Tibial nerve (tissue), 4 donors: ENCODE measurements at places on chromosomes 7 and 10. TPM values are rescaled to one million over a fixed set of nuclear protein-coding genes. Genes with fewer than 3 reads are reported as not detected.

DNA sequence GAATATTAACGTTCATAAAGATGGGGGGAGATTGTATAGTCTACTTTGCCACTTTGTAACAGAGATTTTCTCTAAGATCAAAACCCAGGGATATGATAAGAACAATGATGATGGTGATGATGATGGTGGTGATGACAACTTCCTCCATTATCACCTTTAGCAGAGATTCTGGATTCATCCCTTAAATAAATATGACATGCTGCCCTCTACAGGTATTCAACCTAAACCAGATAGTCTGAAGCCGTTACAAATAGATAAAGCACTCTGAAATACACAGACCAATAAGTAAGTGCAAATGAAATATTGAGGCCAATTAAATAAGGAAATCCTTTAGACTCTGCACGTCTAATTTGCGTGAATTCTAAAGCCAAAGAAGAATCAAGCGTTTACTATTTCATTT is 211.5 kb downstream of the CREB5 start:
- no peaks in the 10 kb centered on the region for H3K36me3 ChIP-seq
- no peak overlapping the region for H3K4me3 ChIP-seq
- no peak overlapping the region for H3K27ac ChIP-seq
- H3K27me3 ChIP-seq: no peaks in the 10 kb centered on the region
- peaks cover 5% of the 10 kb centered on the region for H3K4me1 ChIP-seq

- H3K27ac ChIP-seq: no peak overlapping the region
- H3K4me3 ChIP-seq: no peak overlapping the region
- H3K27me3 ChIP-seq: no peaks in the 10 kb centered on the region
- H3K36me3 ChIP-seq: no peaks in the 10 kb centered on the region
Measured at GRCh38 chr7:143360788-143361551, 1.5 kb downstream of the FAM131B start.

DNA sequence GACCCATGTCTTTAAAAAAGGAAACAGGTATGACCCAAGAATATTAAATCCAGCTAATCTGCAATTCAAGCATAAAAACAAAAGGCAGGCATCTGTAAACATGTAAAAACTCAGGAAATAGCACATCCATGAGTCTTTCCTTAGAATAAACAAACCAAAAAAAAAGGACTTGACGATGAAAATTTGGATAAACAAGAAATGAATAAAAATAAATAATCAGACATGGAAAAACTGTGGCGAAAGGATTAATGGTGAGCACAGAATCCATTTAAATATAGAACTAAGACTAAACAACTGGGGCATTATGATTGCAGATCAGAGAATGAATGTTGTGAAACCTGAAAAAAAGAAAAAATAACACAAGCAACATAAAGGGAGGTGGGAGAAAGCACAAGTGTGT is 170.1 kb downstream of the DOCK4 start:
- peaks cover 4% of the 10 kb centered on the region for H3K4me1 ChIP-seq

GRCh38 chr7:50814166-50814565 is 31.5 kb upstream of the GRB10 start:
- no peaks in the 10 kb centered on the region for H3K27me3 ChIP-seq
- H3K36me3 ChIP-seq: no peaks in the 10 kb centered on the region
- DNase-seq: no peak
- no peak overlapping the region for H3K4me3 ChIP-seq

DNA sequence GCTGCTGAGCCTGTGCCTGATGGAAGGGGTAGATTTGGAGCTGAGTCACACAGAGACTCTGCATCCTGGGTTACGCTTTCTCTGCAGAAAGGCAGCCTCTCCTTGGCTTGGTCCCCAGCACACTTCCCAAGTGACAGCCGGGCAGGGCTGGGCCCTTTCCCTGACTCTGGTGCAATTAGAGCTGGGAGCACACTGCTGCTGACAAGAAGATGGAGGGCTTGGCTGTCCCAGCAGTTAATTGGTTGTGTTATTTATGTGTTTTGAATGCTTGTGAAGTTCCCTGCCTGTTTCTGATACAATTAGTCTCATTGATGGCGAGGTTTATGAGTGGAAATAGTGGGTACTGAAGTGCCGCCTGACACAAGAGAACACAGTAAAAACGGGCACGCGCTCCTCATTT is 123.6 kb downstream of the TCERG1L start:
- H3K4me3 ChIP-seq: no peak overlapping the region
- H3K36me3 ChIP-seq: no peaks in the 10 kb centered on the region
- no peaks in the 10 kb centered on the region for H3K27me3 ChIP-seq

The UNCX gene
- not detected for total RNA-seq

GRCh38 chr10:70849582-70850016 is 33.9 kb downstream of the SGPL1 start:
- H3K27ac ChIP-seq: no peak overlapping the region
- H3K36me3 ChIP-seq: no peaks in the 10 kb centered on the region
- no peak for DNase-seq
- H3K4me3 ChIP-seq: no peak overlapping the region

The CALML3 gene
- not detected for total RNA-seq

DNA sequence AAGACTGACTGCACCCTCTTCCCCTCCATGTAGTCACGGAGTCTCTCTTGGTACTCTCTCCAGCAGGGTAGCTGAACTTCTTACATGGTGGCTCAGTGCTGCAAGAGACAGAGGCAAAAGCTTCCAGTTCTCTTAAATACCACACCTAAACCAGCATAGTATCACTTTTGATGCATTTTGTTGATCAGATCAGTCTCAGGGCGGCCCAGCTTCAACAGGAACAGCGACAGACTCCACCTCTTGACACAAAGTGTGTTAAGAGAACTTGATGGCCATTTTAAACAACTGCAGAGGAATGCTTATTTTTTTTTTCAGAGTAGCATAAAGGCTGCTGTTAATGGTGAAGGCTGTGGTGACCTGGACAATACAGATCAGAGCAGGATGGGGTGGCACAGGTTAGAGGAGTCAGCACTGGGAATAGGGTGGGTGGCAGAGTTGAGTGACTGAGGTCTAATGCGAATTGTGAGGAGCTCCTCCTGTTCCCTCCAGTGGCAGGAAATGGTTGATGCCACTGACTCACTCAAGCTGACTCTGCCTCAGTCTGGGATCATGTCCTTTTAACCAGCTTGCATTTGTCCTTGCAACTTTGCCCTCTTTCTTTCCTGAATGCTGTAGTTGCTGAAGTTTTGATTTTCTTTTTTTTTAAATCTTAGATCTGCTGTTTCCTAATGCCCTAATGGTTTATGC is 17.3 kb downstream of the MGAM start:
- H3K36me3 ChIP-seq: no peaks in the 10 kb centered on the region
- no peak overlapping the region for H3K27ac ChIP-seq
- no peaks in the 10 kb centered on the region for H3K27me3 ChIP-seq
- DNase-seq: no peak
- no peaks in the 10 kb centered on the region for H3K4me1 ChIP-seq
- no peak overlapping the region for H3K4me3 ChIP-seq

DNA sequence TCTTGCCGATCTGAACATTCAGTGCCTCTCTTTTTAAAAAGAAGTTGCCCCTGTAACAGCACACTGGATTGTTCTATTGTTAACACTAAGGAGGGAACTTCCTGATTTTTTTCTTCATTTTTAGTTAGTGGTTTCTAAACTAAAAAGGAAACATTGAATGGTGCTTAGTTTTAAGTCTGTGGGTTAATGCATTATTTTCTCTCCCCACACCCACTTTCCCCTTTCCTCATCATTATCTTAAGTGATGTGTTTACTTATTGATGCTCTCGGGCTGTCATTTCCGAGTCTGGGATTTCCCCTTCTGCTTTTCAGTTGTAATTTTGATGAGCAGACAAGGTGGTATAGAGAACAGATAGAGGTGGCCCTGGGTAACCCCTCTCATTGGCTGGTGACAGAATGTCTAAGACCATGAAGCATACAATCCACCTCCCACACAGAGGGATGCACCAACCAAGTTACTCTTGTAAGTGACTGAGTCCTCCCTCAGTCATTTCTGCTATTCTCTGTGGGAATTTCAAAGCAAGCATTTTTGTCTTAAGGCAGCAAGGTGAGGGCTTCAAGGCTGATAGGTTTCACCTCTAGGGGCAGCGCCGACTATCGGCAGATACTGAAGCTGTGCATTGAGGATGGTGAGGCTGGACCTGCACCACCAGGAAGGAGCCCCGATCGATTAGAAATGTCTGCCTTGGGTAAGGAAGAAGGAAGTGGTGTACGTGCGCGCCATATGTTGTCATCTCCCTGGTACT is 49.5 kb downstream of the CHN2 start:
- no peak overlapping the region for H3K4me3 ChIP-seq
- H3K4me1 ChIP-seq: no peaks in the 10 kb centered on the region
- H3K27me3 ChIP-seq: no peaks in the 10 kb centered on the region

DNA sequence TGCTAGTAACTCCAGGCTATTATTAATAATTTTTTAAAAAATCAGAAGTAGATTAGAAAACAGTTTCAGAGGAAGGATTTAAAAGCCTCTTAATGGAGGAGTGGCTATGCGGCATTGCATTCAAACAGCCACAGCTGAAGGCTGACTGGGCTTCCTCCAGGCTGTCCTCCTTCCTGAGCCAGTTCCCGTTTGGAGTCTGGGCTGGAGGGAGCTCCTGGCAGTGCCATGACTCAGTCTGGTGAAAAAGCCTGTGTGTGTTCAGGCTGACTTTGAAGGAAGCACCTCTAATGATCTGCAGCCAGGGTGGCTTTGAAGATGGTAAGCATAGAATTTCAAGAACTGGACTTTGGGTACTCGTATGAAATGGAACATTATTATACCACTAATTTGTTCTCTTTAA is 134.6 kb downstream of the DPP6 start:
- DNase-seq: no peak
- H3K27me3 ChIP-seq: no peaks in the 10 kb centered on the region
- H3K27ac ChIP-seq: no peak overlapping the region

GRCh38 chr10:49585387-49585786 is 24.7 kb upstream of the SLC18A3 start:
- DNase-seq: no peak
- no peak overlapping the region for H3K4me3 ChIP-seq
- no peak overlapping the region for H3K27ac ChIP-seq
- no peaks in the 10 kb centered on the region for H3K36me3 ChIP-seq
- H3K4me1 ChIP-seq: no peaks in the 10 kb centered on the region

GRCh38 chr7:81173766-81174281 is 255.0 kb upstream of the SEMA3C start:
- H3K4me3 ChIP-seq: no peak overlapping the region
- no peaks in the 10 kb centered on the region for H3K4me1 ChIP-seq
- peak overlapping the region; percentile 43 for H3K27ac ChIP-seq
- H3K36me3 ChIP-seq: no peaks in the 10 kb centered on the region
- no peaks in the 10 kb centered on the region for H3K27me3 ChIP-seq

GRCh38 chr10:3126741-3127346 is 45.7 kb downstream of the PITRM1 start:
- no peak overlapping the region for H3K27ac ChIP-seq
- no peak for DNase-seq
- no peaks in the 10 kb centered on the region for H3K4me1 ChIP-seq
- H3K27me3 ChIP-seq: no peaks in the 10 kb centered on the region
- H3K4me3 ChIP-seq: no peak overlapping the region

DNA sequence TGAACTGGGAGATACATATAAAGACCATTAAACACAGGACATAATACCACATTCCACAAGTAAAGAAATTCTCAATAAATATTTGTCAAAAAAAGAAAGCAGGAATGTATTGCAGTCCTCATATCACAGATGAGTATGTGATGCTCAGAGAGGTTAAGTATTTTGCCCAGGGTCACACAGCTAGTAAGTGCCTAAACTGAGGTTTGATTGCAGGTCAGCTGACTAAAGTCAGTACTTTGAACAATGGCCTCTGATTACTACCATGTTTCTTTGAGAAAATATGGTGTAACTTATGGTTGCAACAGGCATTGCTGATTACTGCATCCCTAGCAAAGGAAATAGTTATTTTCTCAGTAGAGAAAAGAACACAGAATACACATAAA is 267.1 kb downstream of the ELMO1 start:
- no peaks in the 10 kb centered on the region for H3K36me3 ChIP-seq
- no peak overlapping the region for H3K27ac ChIP-seq
- no peak overlapping the region for H3K4me3 ChIP-seq
- no peaks in the 10 kb centered on the region for H3K27me3 ChIP-seq

DNA sequence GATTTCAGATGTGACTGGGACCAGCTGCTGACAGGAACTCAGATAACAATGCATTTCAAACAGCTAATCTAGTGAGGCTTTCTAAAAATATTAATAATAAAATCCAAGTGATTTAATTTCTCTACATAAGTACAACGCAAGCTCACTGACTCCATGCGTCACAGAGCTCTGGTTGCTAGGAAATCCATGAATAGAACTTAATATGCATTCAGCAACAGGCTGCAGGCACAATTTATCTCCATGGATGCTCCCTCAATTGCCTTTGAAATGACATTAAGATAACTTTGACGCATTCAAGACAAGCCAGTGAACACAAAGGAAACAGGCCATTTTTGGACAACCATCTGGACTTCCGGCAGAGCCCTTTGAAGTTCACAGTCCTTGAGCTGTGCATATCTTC is 118.7 kb upstream of the COL1A2 start:
- H3K27me3 ChIP-seq: no peaks in the 10 kb centered on the region

DNA sequence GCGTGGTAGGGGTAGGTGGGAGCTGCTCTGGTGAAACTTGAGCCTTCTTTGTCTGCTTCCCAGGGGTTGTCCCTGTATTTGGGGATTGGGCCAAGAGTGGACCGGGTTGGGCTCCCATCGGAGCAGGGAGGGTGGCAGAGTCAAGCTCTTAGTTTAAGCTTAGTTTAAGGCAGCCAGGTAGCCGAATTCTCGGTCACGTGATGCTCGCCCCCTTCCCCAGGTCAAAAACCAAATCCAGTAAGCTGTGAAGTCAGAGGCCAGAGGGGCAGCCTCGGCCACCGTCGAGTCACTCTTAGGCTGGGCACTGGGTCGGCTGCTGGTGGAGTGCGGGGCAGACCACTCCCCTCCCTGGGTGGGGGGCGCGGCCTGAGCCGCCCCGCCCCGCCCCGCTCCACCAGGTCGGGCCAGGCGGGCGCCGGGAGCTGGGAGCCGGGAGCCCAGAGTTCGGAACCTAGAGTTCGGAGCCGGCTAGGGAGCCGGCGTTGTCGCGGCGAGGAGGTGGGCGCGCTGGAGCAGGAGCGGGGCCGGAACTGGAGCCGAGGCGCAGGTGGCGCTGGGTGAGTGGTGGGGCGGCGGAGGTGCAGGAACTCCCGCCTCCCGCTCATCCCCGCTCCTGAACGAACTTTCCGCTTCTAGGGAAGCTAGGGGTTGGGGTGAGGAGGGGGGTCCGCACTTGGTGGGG is 2.8 kb upstream of the LZTS2 start:
- no peaks in the 10 kb centered on the region for H3K27me3 ChIP-seq
- no peak for DNase-seq
- peaks cover 15% of the 10 kb centered on the region for H3K4me1 ChIP-seq
- peaks cover 20% of the 10 kb centered on the region for H3K36me3 ChIP-seq

GRCh38 chr10:61751599-61751998 is 88.9 kb downstream of the CABCOCO1 start:
- peaks cover 5% of the 10 kb centered on the region for H3K4me1 ChIP-seq
- DNase-seq: no peak
- H3K27me3 ChIP-seq: no peaks in the 10 kb centered on the region
- H3K36me3 ChIP-seq: no peaks in the 10 kb centered on the region
- peak overlapping the region; percentile 24 for H3K27ac ChIP-seq
